PC-3 (cell line): ENCODE measurements at places on chromosomes 11 and 22. TPM values are rescaled to one million over a fixed set of nuclear protein-coding genes. Genes with fewer than 3 reads are reported as not detected.

- DNase-seq: peak; percentile 10
These were observed 100.7 kb downstream of the CELSR1 start for GRCh38 chr22:46436595-46437175.

- DNase-seq: no peak
These were observed 2.5 kb upstream of the SUSD2 start for GRCh38 chr22:24178502-24179440.

GRCh38 chr11:7501251-7501650, 12.5 kb upstream of the PPFIBP2 start:
- DNase-seq: no peak

DNA sequence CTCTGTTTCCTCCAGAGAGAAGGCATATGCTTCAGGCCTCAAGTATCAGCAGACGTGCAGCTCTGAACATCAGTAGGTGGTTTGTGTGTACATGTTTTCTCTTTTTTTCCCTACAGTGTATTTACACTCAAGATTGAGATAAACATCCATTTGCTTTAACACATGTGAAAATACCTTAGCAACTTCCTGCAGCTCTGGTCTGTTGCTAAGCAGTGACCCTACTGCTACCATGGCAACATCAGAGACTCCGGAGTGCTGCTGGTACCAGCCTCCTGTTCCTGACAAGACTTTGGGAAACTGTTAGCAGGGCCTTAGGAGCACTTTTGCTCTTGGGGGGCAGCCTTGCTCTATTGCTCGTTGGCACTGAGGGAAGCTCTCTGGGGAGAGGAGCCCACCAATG, 221.2 kb upstream of the PLET1 start:
- no peak for DNase-seq

- no peak for DNase-seq
These were observed 9.3 kb downstream of the CSF2RB start for GRCh38 chr22:36922711-36923110.

GRCh38 chr22:41146573-41146972, 54.2 kb downstream of the EP300 start:
- DNase-seq: no peak

GRCh38 chr11:125155100-125155444, 9.5 kb upstream of the PKNOX2 start:
- DNase-seq: no peak

- peak; percentile 19 for DNase-seq
These were observed 27.0 kb upstream of the SORL1-AS1 start for GRCh38 chr11:121479698-121480238.

DNA sequence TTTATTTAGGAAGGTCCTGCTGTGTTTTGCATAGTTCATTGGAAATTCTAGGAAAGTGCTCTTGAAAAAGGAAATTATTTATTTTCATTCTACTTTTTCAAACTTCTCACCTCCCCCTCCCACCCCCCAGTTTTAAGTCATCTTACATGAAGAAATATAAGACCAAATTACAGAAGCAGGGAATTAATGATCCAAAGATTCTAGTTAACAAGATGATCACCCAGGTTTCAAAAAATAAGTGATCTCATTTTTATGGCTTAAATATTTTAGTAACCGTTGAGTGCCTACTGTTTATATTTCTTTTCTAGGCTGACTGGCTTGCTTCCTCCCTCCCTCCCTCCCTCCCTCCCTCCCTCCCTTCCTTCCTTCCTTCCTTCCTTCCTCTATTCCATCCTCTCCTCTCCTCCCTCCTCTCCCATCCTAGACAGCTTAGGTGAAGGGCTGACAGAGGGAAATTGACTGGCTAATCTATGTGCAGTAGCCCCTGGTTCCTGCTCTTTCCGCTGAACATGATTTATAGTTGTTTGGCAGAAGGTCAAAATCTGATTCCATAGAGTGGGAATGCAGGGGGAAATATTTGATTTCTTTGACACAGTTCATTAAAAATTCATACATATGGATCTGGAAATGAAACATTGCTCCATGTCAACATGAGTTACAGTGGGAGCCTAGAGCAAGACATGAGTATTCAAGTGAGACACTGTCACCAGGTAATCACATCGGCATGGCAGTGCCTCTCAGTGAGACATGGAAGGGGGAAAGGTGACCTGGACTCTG, 123.4 kb downstream of the COMMD9 start:
- DNase-seq: peak; percentile 86

DNA sequence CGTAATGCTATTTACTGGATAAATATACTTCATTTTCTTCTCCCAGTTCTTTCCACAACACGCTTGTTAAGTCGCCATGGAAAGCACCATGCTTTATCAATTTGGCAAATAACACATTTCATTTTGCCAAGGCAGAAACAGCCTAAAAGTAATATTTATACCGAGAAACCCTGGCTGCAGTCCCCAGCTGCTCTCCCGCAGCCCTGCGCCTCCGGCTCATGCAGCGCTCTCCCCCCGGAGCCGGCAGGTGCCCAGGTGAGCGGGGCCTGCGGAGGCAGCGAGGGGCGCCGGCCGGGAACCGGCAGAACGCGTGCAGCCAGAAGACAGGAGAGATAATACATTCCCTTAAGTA, 681 bp upstream of the ARHGEF12 start:
- peak; percentile 47 for DNase-seq

- DNase-seq: peak; percentile 37
These were observed 26.0 kb upstream of the LRRC10B start for GRCh38 chr11:61482513-61482912.

- DNase-seq: no peak
These were observed 43.0 kb upstream of the ZC3H12C start for GRCh38 chr11:110050201-110050506.

DNA sequence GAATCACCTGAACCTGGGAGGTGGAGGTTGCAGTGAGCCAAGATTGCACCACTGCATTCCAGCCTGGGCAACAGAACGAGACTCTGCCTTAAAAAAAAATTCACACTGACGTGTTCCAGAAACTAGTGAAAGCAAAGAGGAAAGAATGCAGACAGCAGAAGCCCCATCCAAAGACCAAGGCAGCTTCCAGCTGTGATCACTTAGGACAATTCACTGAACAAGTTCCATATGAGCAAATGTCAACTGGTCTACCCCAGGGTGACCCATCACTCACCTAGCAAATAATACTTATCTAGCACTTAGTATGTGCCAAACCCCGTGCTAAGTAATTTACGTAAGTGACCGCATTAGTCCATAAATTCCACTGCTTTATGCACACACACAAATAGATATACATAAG, 138.9 kb downstream of the LARGE1 start:
- no peak for DNase-seq

DNA sequence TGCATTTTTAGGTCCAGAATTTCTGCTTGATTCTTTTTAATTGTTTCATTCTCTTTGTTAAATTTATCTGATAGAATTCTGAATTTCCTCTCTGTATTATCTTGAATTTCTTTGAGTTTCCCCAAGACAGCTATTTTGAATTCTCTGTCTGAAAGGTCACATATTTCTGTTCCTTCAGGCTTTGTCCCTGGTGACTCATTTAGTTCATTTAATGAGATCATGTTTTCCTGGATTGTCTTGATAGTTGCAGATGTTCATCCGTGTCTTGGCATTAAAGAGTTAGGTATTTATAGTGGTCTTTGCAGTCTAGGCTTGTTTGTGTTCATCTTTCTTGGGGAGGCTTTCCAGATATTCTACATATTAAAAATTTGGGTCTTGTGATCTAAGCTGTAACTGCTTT, 694.8 kb upstream of the CCDC179 start:
- DNase-seq: peak; percentile 37

DNA sequence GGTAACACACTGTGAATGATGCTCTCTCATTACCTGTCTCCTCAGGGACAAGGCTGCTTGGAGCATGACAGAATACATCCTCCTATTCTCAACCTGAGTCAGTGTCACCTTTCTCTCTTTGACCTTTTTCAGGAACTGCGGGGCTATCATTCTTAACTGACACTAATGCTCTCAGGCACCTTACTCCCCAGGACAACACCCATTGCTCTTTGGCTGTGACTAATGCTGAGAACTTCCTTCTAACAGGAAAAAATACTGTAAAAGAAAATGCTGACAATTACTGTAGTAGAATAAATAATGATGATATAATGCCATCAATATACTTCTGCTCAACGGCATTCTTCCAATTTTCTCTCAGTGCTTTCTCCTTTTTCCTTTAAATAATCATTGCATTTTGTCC, 2082.7 kb upstream of the RAG2 start:
- DNase-seq: peak; percentile 54

GRCh38 chr11:125892071-125892470, 4.6 kb downstream of the HYLS1 start:
- DNase-seq: peak; percentile 97

- peak; percentile 62 for DNase-seq
These were observed 12.9 kb downstream of the STARD10 start for GRCh38 chr11:72781063-72781312.

DNA sequence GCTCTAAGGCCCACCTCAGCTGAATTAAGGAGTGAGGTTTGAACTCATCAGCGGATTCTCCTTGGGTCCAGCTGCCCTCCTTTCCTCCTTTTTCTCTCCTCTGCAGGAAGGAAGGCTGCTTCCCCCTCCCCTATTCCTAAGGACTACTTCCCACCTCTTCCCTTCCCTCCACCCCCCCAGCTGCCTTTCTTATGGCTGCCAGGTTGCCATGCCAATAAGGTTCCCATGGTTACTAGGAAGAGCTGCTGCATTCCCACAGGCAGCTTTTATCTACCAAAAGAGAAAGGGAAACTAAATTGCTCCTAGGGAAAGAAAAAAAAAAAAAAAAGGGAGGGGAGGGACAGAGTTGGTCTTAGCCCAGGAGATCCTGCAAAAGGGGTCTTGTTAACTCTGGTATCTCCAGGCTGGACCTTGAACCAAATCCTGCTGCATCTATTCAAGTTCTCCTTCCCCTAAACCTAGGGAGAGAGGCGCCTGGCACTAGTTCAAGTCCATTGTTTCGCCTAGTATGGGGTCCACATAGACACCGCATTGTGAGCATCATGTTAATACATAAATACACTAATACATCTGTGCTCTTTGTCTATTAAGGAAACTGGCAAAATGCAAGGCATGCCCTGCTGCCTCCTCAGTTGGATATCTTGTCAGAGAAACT, 21.2 kb upstream of the FEZ1 start:
- no peak for DNase-seq

DNA sequence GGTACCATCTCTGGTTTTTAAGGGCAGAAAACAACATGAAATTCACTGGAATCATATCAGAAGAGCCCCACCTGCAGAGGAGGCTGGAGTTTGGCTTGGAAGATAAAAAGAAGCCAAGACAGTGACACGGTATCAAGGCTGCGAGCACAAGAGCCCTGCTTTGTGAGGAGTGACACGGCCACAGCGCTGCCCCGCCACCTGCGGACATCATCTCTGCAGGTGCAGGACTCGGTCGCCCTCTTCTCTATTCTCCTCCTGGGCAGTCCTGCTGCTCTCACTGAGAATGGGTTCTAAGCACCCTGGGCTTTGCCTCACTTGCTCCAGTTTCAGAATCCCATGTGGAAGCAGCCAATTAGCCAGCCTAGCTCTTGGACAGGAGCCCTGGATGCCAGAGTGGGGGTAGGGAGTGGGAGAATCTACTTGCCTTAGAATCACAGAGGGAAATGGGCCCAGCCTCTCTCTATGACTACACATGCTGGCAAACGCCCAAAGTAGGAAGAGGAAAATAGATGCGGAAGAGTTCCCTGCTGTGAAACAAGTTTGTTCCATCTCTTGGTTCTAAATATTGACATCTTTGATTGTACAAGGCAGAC, 17.1 kb downstream of the APOL4 start:
- no peak for DNase-seq

DNA sequence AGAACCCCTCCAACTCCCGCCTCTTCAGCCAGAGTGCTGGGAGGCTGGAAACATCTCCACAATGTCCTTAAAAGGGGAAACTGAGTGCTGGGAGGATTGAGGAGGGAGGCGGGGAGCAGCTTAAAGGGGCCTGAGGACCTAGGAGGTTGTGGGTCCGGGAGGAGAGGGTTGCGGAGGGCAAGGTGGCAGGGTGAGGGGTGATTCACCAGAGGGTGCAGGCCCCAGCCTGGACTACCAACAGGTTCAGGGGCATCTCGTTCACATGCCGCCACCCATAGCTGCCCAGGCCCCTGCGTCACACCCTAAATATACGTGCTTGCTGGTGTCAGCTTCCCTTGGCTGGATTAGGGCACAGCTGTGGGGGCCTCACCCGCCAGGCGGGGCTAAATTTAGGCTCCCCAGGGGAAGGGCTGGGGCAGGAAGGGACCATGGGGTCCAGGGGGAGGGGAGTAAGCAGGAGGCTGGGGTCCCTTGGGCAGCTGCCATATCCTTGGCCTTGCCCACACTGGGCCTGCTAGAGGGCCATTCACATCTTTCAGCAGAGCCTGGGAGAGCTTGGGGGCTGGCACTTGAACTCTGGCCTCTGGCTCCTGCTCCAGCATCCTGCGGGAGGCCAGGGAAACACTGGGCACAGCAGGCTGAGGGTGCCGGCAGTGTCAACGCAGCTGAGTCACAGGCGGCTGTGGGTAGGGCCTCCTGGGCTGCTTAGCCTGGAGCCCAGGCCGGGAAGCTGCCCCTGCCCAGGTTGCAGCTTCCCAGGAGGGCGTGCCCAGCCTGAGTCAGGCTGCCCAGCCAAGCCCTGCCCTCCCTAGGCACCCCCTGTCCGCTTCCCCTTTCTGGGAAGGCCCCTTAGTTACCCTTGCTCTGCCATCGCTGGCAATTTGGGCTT, 1.3 kb downstream of the EHBP1L1 start:
- peak; percentile 94 for DNase-seq

Gene MRPL16
- total RNA-seq: 111 and 123 TPM in 2 replicates

Gene EXT2
- 74.2 and 77.0 TPM in 2 replicates for total RNA-seq

Gene NAALADL1
- total RNA-seq: 0.47 TPM in 1 of 2 replicates, not detected in the other

Gene DKK3
- total RNA-seq: 0.07 and 0.35 TPM in 2 replicates

Gene LRRC56
- 1.0 and 1.5 TPM in 2 replicates for total RNA-seq

Gene C11orf16
- not detected in 2 replicates for total RNA-seq

Gene GDPD5
- total RNA-seq: 21.4 and 31.1 TPM in 2 replicates

Gene SCGB1C1
- not detected in 2 replicates for total RNA-seq

Gene POTEH
- not detected in 2 replicates for total RNA-seq

Gene ROBO3
- 18.5 and 26.6 TPM in 2 replicates for total RNA-seq

Gene IGLL1
- total RNA-seq: not detected in 2 replicates

Gene APOL5
- total RNA-seq: not detected in 2 replicates

Gene LINC01488
- not detected in 2 replicates for total RNA-seq

Gene NR1H3
- total RNA-seq: 14.2 and 31.6 TPM in 2 replicates

Gene MS4A15
- total RNA-seq: not detected in 2 replicates

Gene AGBL2
- 1.8 TPM in 1 of 2 replicates, not detected in the other for total RNA-seq

Gene SESN3
- 0.23 and 0.55 TPM in 2 replicates for total RNA-seq

Gene FBXO3
- 20.2 and 22.5 TPM in 2 replicates for total RNA-seq

Gene KRTAP5-10
- not detected in 2 replicates for total RNA-seq

Gene CASP12
- total RNA-seq: not detected in 2 replicates
